ENCODE measurements at places on chromosomes 5 and 9.

GRCh38 chr5:111933086-111933485 is 176.1 kb upstream of the NREP start:
- DNase-seq, result no peak

DNA sequence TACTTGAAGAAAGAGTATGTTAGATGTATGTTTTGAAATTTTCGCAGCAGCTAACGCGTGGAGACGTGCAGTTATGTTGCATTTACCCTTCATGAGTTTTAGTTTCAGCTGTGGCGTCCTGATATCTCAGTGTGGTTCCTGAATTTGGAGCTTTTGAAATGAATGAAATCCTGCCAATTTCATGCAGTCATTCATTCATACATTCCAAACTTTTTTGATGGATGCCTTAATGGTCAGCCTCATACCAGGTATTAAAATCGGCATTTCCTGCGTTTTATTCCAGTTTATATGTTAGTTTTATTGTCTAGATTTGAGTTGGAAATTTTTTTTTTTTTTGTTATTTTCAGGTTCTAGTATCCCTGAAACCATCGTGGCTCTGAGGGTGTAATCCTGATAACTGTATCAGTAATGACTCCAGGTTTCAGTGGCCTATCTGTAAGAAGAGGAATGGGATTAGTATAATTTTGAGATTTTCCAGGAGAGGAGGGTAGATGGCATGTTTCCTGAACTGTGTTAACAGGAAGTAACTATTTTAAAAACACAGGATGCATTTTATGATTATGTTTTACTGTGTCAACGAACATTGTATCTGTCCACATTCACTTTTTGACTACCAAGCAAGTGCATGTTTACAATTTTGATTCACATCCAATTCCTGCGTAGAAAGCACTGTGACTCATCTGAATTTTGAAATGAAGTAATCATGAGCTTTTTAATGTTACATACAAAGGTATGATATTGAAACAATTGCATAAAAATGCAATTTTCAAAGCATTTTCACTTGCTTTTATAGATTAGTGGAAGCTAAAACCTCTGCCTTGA is 1.0 kb downstream of the FOCAD start:
- no peak for DNase-seq

- no peak for DNase-seq
Observed at GRCh38 chr9:17905366-17905765, 326.5 kb downstream of the SH3GL2 start.

DNA sequence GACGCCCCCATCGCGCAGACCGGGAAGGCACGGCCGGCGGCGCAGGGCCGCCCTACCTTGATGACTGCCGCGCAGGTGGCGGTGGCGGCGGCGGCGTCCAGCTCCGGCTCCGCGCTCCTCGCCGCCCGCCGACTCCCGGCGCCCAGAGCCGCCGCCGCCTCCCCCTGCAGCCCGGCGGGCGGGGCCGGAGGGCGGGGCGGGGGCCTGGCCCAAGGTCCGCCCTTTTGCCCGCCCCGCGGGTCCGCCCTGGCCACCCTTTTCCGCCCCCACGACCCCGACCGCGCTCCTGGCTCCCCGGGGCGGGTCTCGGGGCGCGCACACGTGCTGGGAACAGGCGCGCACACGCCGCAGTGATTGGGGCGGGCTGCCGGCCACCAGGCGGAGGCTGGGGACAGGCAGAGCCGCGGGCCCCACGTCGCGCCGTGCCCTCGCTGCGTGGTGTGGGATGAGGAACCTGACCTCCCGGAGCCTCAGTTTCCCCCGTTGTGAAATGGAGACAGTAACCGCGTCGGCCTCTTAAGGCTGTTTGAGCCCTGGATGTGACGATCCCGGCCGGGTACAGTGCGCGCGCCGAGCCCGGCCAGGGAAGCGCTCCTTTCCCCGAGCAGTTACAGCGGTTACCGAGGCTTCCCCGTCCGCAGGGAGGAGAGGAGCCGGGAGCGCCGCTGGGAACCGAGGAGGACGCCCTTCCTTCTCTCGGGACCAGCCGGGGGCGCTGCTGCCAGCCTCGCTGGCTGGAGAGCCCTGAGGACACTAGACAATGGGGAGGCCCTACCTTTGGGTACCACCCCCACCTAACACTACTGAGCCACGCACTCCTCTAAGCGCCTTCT is at the start of gene CORO2A:
TSS of gene CORO2A (minus strand) at position 135 of the 833 bp plus-strand sequence. CDS start 34,977 bp downstream, outside the sequence.
- no peak for DNase-seq

- DNase-seq, result no peak
Observed at GRCh38 chr9:36151316-36152210, 15.0 kb downstream of the GLIPR2 start.

- no peak for DNase-seq
Observed at GRCh38 chr5:135177591-135177990, 143.6 kb upstream of the PITX1 start.

DNA sequence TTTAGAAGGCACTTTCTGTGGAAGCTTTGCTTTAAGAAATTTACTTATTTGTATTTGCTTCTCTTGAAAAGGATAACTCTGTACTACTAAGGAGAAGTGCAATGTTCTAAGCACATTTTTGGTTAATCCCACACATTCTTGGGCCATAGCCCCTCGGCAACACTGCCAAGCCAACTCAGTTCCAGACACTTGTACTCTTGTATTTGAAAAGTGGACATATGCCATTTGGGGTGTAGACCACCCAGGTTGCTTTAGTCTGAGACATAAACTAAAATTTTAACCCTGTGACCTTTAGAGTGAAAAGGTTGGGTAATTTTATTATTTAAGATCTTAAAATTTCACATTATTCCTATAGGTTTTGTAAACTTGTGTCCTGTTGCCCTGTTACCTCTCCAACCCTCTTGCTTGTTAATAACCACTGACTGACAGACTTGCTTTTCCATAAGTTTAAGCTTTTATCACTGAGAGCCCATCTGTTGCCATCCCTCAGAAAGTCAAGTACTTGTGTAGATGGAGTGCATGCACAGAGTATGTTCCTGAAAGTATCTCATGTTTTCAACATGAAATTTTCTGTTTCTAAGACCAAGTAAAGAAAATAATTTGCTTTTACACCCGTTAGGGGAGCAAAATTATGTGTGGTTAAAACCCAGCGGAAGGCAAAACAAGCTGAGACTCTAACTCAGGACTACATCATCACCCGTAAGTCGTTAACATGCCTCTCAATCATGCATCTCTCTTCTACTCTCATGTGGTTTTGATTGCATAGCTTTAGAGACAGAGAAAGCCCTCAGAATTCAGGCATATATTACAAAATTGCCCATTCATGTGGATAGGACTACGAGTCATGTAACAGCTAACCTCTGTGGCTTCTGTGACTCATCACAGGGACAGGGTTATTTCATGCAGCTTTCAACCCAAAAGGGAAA is 117.3 kb downstream of the GDNF start:
- no peak for DNase-seq

GRCh38 chr5:151451626-151452520 is 4.5 kb downstream of the SLC36A1 start:
- DNase-seq, result no peak

GRCh38 chr5:159100025-159100781 is 487 bp upstream of the EBF1 start:
- DNase-seq, result peak; percentile 21

GRCh38 chr9:97758334-97758916 is 61.3 kb upstream of the XPA start:
- no peak for DNase-seq

DNA sequence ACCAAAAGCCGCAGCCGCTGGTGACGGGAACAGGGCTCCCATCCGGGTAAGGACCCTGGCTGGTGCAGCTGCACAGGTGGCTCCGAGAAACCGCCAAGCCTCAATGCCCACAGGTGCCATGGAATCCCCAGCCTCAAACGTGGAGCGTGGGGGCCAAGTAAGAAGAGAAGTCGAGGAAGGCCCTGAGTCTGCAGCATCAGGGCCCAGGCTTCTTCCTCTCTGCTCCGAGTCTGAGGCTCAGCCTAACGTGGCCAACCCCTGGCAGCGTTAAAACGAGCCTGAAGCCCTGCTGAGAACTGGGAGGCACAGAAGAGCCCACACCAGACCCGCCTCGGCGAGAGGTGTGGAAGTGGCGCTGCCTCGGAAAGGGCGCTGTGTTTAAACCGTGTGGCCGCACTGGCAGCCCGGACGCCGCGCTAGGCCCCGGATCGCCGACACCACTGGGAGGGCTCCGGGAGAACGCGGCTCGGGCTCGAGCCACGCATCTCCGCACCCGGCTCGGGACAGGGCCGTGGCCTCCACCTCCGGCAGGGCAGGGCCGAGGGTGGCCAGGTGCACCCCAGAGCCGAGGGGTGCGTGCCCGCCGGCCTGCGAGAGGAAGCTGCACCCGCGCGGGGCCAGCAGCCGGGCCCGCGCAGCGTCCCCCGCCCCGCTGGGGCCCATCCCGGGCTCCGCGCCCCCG is 730 bp downstream of the ZMYND19 start:
- DNase-seq, result no peak

GRCh38 chr5:119512277-119512676 is 60.0 kb downstream of the HSD17B4 start:
- DNase-seq, result no peak

- DNase-seq, result no peak
Observed at GRCh38 chr9:126505697-126506346, 107.9 kb upstream of the LMX1B start.

GRCh38 chr5:86175224-86175623 is 442.5 kb upstream of the COX7C start:
- DNase-seq, result no peak

DNA sequence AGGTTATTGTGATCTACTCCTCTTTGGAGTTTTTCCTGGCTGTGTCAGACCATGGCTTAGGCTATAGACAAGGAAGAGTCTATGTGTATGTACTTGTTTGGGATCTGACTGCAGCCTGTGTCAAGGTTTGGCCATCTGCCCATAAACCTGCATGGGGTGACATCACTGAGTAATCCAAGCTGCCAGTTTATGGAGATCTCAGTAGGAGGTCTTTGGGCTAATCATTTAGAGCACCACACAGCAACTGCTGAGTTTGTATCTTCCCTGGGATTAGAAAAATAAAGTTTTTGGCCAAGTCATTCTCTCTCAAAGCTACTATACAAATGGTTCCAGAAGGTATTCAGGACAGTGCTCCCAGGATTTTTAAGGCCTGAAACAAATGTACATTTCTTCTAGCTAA is 65.5 kb upstream of the HSPB3 start:
- DNase-seq, result no peak

GRCh38 chr9:86353655-86354010 is 577 bp downstream of the TUT7 start:
- no peak for DNase-seq

DNA sequence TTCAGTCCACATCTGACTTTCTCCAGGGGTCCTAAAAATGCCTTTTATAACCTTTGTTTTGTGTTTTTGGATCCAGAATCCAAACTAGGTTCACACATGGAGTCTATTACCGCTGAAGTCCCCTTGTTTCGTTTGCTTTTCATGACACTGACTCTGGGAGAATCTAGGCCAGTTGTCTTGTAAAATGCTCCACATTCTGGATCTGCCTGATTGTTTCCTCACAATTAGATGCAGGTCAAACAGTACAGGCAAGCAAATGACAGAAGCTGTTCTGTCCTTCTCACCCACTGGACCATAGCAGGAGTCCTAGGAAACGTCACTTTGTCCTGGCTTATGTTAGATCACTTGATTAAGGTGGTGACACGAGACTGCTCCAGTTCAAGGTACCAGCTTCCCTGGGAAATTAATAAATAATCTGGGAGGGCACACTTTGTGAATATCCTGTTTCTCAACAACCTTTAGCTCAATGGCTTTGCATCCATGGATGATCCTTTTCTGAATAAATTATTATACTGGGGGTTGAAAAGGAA is 34.1 kb downstream of the FABP6 start:
- DNase-seq, result no peak
